ENCODE measurements at places on chromosomes 4 and X.

GRCh38 chr4:71130827-71131603, 137.6 kb downstream of the DCK start:
- DNase-seq, result no peak

GRCh38 chr4:174464949-174465348, 57.3 kb downstream of the HPGD start:
- DNase-seq, result no peak

DNA sequence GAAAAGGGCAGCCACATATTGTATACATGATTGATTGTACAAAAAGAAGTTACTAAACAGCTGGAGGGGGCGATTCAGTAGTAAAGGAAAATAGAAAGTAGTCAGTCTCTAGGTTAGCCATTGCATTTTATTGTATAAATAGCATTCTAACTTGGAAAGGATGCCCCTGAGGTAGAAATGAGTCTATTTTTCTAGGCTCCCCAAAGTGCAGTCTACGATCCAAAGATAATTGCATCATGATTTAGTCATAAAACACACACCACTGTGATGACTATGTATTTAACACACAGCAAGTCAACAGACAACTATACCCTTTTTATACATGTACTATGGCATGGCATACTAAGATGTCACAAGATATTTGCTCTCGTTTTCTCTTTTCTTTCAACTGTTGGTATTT, 204.9 kb downstream of the APBB2 start:
- no peak for DNase-seq

GRCh38 chr4:23476515-23477090, 413.2 kb downstream of the PPARGC1A start:
- DNase-seq, result no peak

GRCh38 chr4:68259191-68259590, 13.7 kb upstream of the TMPRSS11B start:
- no peak for DNase-seq

DNA sequence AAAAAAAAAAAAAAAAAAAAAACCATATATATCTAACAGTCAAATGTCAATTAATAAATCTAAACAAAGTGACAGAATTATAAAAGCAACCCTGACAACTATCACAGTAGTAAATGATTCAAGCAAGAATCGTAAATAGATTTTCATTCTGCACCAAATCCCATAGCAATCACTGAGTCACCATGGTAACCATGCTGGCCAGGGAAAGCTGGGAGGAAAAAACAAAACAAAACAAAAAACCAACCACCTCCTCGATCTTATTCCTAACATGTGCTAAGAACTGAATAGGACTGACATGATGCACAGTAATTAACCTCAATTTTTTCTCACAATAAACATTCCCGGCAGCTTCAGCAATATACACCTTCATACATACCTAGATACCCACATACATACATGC, 30.6 kb upstream of the RAB40A start:
- DNase-seq, result no peak

GRCh38 chr4:189600718-189601435, 339.8 kb upstream of the FRG1 start:
- DNase-seq, result no peak

GRCh38 chr4:36716874-36717273, 435.5 kb downstream of the DTHD1 start:
- DNase-seq, result no peak

- no peak for DNase-seq
These were observed 156.9 kb downstream of the CBR4 start for GRCh38 chr4:168852933-168853713.

DNA sequence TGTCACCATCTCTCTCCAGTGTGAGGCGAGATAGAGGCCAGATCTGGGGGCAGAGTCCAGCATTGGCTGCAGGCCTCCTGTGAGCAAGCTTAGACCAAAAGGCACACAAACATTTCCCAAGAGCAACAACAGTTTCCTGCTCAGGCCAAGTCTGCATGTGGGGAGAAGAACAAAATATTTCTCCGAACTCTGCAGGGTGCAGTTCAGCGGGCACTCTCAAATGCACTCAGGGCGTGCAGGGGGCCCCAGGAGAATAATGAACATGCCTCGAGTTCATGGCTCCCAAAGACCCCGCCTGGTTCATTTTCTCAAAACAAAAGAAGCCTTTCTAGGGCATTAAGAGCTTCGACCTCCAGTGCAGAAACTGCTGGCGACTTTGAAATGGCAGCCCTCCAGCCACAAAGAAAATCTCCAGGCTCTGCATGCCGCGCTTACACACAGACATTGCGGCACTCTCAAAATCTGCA, 57.8 kb upstream of the HELT start:
- no peak for DNase-seq

- DNase-seq, result no peak
These were observed 14.6 kb upstream of the MPP1 start for GRCh38 chrX:154819771-154820341.

DNA sequence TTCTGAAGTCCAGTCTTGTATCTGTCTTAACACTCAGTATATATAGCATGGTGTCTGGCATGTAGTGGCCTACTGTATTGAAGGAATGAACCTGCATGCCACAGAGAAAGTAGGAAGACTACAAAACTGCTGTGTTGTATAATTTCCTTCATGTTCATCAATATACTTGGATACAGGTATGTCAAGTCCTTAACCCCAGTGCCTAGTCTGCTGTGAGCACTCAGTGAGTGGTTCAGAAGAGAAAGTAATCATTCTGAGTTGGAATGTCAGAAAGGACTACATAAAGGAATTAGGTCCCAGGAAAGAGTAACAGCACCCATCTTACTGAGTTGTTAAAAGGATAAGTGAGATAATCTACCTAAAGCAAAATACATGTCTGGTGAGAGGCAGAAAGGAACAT, 32.0 kb downstream of the ABCE1 start:
- DNase-seq, result no peak

GRCh38 chrX:330726-331150, 12.1 kb upstream of the GTPBP6 start:
- no peak for DNase-seq

DNA sequence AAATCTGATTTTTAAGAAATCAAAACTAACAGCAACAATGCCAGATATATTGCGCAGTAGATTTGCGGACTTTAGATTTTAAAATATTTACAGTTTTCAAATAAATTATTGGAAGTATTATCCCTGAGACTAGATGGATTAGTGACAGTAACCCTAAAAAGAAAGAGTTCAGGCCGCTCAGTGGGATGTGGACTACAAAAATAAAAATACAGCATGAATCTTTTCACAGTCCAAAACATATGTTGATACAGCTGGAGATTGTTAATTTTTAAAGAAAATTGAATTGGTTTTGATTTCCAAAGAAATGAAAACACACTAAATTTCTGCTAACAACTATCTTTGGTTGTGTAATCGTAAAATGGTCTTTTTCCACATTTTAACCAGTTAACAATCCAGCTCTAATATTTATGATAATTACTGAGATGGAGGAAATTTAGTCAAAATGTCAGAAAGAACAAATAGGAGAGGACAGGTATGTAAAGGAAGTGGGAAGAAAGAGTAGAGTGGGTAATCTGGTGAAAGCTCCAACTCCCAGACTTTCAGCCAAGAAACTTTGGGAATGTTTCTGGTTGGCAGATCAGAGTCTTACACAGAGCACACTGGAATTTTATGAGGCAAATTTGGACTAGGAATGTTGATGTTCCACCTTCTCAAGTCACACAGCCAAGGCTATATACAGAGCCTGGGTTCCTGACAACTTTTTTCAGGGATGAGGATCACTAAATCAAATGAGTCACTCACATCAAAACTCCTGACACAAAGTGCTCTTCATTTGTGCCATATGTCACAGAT, 15.1 kb downstream of the C4orf36 start:
- no peak for DNase-seq

DNA sequence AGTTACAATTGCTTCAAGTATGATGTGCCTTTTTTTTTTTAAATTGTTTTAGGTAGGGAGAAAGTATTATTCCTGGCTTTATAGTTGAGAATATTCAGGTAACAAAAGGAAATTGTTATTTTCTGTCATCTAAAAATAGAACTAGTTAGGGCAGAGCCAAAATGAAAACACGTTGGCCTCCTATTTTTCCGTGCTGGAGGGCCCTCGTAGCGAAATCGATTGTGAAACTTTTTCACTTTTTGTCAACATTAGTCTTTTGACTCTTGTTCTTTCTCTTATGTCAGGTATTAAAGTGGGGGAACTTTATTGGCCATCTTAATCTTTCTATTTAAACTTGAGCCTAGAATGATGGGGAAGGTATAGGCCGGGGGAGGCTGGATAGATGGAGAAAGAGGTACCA, 104.9 kb downstream of the ARHGAP10 start:
- no peak for DNase-seq

- DNase-seq, result no peak
These were observed 41.5 kb upstream of the XPNPEP2 start for GRCh38 chrX:129697204-129697829.

DNA sequence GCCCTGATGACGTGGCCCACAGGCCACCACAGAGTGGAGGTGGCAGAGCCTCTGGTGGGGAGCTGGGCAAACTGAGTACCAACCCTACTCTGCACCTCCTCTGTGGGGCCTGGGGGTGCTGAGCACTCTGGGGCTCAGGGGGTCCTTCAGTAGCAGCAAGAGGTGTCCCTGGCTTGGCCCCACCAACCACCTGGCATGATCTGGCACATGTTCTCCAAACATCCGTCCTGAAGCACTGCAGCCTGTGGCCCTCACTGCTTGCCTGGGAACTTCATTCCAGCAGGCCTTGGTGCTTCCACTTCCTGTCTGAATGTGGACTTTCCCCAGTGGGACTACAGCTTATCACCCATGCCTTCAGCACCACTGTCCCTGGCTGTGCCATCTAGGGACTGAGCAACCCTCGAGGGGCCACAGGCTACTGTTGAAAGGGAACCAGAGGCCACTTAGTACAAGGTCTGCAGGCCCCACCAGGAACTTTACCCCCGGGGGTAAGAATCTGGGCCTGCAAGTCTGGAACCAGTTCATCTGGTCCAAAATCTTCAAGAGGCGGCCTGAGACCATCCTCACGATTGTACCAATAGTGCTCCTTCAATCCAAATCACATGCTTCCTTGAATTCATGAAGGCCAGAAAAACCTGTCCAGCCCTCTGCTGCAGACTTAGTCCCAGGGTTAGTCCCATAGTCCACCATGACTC, 13.2 kb downstream of the TNIP2 start:
- DNase-seq, result no peak

DNA sequence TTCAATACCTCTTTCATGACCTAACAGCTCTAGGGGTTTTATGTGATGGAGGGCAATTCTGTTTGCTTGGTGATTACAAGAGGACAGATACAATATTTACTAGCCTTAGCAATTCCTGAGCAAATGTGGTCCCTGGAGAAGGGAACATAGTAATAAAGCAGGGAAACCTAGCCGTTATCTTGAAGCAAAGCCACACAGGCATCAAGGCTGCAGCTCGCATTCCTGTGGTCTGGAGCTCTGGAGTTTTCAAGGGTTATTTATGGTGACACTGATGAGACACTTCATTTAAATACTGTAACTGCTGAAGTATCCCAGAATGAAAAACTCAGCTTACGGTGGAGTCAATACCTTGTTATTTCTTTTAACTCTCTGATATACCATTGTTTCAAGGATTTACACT, 66.8 kb downstream of the AFF2 start:
- no peak for DNase-seq

DNA sequence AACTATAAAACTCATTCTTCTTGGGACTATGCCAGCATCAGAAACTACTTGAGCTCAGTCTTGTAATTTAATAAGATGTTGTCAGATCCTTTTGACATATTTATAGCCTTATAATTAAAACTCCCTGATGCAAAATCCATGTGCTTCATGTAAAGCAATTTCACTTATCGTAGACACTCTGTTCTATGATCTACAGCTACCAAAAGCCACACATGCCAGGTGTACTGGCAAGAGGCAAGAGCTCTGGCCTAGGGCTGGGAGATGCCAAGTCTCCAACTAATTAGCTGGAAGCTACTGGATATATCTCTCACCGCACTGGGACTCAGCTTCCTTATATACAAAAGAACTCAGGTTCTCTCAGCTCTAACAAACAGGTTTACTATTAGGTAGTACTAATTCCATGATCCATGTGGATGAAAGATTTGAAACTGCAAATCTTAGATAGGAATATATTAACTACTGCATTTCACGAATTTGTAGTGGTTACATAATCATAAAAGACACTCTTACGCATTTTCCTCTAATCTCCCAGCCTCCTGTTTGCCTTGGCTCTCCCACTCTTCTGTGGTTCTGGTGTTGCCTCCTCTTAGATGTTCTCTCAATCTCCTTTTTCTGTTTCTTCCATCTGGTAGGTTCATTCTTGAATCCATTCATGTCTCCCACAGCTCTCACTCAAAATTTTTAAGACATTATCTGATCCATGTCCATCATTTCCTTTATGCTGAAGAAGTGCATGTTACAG, 103.0 kb downstream of the HHIP start:
- DNase-seq, result no peak

DNA sequence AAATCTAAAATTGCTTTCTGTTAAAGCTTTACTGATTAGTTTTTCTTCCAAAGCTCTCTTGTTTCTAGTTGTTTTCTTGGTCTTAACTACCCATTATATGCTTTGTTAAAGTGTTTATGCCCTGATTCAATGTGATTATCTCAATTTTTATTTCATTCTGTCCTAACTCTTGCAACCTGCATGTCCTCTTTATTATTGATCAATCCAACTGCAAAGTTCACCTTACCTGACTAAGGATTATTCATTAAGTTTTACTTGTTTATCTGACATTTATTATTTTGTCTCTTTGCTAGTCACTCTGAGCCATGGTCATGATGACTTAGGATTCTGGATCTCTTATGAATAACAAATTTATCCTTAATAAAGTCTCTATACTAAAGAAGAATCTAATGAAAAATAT, 15.8 kb downstream of the UGT2B10 start:
- DNase-seq, result no peak

All from hematopoietic multipotent progenitor cell treated with erythropoietin and hydrocortisone succinate and interleukin-3 and kit ligand, for 6 days (in vitro differentiated cells).